ENCODE measurements at places on chromosomes 3 and 15.

GRCh38 chr15:77064539-77065308 is 6.2 kb downstream of the TSPAN3 start:
- no peak for DNase-seq

GRCh38 chr3:13427662-13428603 is 7.8 kb upstream of the NUP210 start:
- no peak for DNase-seq

- DNase-seq, result no peak
Measured at GRCh38 chr3:114867835-114868503, 279.1 kb downstream of the ZBTB20 start.

DNA sequence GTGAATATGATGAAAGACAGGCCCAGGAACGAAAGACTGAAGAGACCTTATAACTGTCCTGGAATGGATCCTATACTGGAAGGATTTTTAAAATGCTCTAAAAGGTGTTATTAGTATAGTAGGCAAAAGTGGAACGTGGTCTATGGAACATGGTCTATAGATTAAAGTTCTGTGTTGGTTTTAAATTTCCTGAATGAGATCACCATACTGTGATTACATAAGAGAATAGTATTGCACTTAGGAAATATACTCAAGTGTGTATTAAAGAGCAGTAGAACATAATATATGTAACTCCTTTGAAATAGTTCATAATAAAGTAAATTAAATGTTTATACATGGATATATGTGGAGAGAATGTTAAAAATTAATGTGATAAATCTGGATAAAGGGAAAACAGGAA is 68.2 kb downstream of the SPRED1 start:
- no peak for DNase-seq

DNA sequence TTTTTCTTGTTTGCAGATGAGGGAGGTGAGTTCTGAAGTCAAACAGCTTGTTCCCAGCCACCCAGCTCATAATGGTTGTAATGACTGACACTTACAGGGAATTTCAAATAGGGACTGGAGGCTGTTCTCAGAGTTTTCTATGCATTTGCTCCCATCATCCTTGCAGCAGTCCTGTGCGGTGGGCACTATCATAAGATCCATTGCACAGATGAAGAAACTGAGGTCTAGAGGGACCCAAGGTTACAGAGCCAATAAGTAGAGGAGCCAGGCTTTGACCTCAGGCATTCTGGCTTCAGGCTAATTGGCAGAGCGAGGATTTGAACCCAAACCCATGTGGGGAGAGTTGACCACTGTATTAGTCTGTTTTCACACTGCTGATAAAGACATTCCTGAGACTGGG is 32.4 kb downstream of the FAH start:
- DNase-seq, result no peak

DNA sequence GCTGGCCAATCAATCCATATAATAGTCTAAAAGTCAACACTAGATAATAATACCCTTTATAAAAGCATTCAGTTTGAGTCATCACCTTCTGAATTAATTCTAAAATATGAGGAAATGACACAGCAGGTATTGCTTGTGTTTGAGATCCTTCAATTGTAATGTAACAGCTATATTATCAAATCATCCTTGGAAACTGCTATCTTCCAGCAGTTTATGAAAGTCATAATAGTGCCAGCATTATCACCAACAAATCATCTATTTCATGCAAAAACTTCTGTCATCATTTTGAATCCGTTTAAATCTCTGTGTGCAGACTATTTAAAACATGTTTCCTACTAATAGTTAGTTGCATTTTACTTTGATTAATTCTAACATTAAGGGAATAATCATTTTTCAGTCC is 468.7 kb downstream of the CADM2 start:
- no peak for DNase-seq

- no peak for DNase-seq
Measured at GRCh38 chr3:66552846-66553245, 52.0 kb upstream of the LRIG1 start.

DNA sequence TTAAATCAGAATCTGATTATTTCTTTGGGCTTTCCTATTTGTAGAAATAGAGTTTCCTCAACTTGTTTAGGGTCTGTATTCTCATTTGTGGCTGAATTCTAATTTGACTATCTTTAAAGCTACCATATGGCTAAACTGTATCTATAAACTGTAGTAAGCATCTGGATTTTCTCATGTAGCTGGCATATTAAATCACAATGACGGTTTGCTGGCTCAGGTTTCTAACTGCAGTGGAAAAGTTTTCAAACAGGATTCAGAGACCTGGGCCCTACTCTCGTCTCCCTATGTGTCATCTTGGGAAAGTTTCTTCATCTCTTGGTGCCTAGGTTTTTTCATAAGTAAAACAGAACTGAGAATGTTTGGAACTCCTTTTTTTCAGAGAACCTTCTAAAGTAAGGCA is 68.3 kb downstream of the GALK2 start:
- no peak for DNase-seq

- DNase-seq, result no peak
Measured at GRCh38 chr15:29064731-29065130, 179.0 kb downstream of the APBA2 start.

DNA sequence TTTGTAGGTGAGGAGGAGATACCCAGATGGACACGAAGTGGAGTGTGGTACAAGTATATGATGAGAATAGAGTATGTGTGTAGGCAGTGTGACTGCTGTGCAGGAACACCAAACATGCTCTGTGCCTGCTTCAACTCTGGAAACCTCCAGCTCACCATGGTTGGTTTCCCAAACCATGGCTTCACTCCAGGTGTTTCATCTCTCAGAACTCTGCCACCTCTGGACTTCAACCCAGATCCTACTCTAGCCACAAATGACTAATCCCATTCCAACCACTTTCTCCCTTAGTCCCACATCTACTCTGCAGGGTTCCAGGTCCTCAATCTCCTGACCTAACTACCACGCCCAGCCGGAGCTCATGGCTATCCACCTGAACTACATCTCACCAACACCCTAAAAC is 102.1 kb downstream of the RYK start:
- no peak for DNase-seq

DNA sequence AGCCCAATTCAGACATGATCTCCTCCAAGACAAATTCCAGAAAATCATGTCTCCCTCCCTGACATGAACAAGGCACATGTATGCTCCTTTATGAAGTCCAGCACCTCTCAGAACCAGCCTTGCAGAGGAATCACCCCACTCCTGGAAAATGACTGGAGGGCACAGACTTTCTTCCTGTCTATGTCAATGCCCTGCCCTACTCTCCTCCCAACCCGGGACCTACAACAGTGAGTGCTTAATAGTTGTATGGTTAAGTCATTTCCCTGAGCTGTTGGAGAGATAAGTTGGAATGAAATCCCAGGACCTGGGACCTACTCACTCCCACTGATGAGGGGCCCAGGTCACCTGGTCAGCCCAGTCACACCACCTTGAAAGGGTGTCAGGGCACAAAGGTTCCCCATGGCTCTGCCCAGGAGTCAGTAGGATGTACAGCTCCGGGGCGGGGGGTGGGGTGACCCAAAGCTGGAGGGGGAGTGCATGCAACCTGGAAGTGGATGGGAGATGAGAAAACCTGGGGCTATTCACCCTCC is 80.1 kb upstream of the HERC1 start:
- no peak for DNase-seq

DNA sequence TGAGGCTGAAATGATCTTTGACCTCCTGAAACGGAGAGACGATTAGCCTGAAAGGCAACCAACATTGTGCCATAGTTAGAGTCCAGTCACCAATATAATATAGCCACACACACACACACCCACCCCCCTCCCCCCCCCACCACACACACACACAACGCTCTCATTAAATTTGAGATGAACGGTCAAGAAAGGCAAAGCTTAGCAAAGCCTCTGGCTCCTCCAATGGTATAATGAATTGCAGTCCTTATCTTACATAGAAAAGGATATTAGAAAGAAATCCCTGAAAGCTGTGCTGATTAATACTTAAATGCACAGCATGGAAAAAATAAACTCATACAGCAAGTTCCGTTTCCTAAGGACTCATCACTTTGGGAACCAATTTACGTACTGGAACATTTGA is 876 bp upstream of the ZNF385D start:
- no peak for DNase-seq

- no peak for DNase-seq
Measured at GRCh38 chr15:64635499-64636495, 139.6 kb downstream of the RBPMS2 start.

GRCh38 chr3:175956964-175957363 is 1097.8 kb downstream of the NAALADL2 start:
- no peak for DNase-seq

DNA sequence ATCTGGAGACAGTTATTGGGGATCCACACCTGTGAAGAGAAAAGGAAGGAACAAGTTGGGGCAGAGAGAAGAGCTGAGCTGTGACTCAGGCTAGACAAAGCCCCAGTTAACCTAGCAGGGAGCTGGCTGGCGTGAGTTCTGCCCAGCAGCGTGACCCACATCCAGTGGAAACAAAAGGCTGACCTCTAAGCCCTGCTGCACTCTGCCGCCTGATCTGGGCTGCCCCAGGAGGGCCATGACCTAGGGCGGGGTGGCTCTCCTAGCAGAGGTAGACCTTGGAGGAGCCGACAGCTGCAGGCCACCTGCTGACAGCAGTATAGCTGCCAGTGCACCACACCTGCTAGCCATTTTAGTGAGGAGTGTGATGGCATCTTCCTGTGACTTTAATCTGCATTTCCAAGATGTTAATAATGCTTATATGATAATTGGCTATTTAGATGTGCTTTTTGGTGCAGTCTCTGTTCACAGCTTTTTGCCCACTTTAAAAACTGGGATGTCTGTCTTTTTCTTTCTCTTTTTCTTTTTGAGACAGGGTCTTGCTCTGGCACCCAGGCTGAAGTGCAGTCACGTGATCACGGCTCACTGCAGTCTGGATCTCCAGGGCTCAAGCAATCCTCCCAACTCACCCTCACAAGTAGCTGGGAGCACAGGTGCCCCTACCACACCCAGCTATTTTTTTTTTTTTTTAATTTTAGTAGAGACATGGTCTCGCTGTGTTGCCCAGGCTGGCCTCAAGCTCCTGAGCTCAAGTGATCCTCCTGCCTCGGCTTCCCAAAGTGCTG is 78.1 kb downstream of the LSM3 start:
- no peak for DNase-seq

GRCh38 chr3:177641206-177641605 is 443.9 kb upstream of the TBL1XR1 start:
- no peak for DNase-seq

- DNase-seq, result no peak
Measured at GRCh38 chr3:18898911-18899310, 249.4 kb upstream of the KCNH8 start.

DNA sequence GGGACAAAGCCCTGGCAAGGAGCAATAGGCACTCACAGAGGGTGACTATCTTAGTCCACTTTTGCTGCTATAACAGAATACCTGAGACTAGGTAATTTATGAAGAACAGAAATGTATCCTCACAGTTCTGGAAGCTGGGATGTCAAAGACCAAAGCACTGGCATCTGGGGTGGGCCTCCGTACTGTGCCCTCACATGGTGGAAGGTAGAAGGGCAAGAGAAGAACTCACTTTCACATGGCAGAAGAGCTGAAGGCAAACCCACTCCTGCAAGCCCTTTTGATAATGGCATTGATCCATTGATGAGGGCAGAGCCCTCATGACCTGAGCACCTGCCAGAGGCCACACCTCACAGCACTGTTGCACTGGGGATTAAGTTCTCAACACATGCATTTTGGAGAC is 173.4 kb upstream of the C2CD4B start:
- DNase-seq, result no peak

- no peak for DNase-seq
Measured at GRCh38 chr3:56930706-56931105, 129.0 kb upstream of the ARHGEF3 start.

- DNase-seq, result no peak
Measured at GRCh38 chr15:77719450-77719849, 86.7 kb upstream of the LINGO1 start.

- DNase-seq, result no peak
Measured at GRCh38 chr3:47344971-47345370, 35.9 kb upstream of the PTPN23 start.

DNA sequence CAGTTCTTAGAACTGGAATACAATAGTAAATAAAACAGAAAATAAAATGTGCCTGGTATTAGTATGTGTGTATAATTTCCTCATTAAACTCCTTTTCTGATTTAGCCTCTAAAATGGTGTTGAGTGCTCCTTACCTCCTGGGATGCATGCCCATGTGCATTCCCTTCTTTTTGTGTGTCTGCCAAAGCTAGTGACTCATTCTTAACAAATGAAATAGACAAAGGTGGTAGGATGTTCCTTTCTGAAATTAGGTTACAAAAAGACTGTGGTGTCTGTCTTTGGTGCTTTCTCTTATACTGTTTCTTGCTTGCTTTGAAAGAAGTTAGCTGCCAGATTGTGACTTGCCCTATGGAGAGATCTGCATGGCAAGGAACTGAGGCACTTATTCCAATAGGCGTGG is 623.7 kb downstream of the GRM7 start:
- DNase-seq, result no peak

GRCh38 chr3:189776149-189776824 is 145.1 kb downstream of the TP63 start:
- no peak for DNase-seq

- no peak for DNase-seq
Measured at GRCh38 chr3:41327718-41328117, 128.4 kb downstream of the CTNNB1 start.

GRCh38 chr3:57985176-57985983 is 22.8 kb upstream of the FLNB start:
- DNase-seq, result no peak

GRCh38 chr3:129065016-129065719 is 4.6 kb downstream of the GP9 start:
- no peak for DNase-seq

GRCh38 chr15:40058476-40059140 is 19.6 kb upstream of the SRP14 start:
- no peak for DNase-seq

DNA sequence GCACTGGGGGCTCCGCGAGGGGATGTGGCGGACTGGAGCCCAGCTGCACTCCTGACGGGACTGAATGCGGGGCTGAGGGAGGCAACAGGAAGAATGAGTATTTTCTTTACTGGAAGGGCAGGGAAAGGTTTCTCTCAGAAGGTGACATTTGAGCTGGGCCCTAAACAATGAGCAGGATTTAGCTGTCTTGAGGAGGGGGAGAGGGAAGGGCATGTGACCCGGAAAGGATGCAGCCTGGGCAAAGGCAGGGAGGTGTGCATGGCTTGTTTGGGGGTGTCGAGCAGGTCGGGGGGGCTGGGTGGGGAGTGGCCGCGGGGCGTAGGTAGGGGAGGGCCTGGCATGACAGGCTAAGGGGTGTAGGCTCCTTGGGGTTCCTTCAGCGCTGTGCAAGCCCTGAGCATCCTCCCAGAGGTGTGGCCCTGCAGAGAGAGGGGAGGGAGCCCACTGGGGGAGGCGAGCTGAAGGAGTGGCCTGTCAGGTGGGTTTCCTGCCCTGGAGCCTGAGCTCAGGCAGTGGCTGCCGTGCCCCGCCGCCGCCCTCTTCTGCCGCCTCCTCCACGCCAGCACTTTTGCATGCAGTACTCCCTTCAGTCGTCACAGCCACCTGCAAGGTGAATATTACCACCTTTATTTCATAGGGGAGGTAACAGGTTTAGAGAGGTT is 17.2 kb upstream of the ANKDD1A start:
- DNase-seq, result peak; percentile 46

- no peak for DNase-seq
Measured at GRCh38 chr3:55160241-55160983, 232.6 kb upstream of the LRTM1 start.
